Sigmoid colon (tissue), 7 donors: ENCODE measurements at places on chromosomes 2 and 18. TPM values are rescaled to one million over a fixed set of nuclear protein-coding genes. Genes with fewer than 3 reads are reported as not detected.

Gene SULT1C4
- total RNA-seq, result 7.2 TPM

Gene IL1R2
- 3.0 TPM for total RNA-seq

Gene CPO
- total RNA-seq, result 1.1 TPM

- H3K27ac ChIP-seq, result peak overlapping the region; percentile 67
- H3K36me3 ChIP-seq, result no peaks in the 10 kb centered on the region
- H3K27me3 ChIP-seq, result no peaks in the 10 kb centered on the region
- peak; percentile 70 for DNase-seq
- H3K4me3 ChIP-seq, result no peak overlapping the region
Observed at GRCh38 chr2:127683757-127684156, 8.4 kb upstream of the LIMS2 start.

DNA sequence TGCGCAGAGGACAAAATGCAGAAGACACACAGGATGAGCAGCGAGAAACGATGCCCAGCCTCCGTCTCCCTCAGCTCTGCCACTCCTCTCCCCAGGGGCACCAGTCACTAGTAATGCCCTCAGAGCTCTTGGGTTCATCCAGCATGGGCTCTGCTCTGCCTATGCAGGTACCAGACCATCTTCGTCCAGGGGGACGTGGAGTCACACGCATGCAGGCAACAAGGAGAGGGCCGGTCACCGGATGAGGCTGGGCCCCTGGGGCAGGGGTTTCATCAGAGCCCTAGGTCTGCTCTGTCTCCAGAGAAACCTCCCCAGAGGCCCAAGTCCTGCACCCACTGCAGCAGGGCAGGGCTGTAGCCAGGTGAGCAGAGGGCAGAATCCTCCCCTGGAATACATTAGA, 23.9 kb downstream of the RAB31 start:
- DNase-seq, result peak; percentile 60
- H3K27ac ChIP-seq, result no peak overlapping the region
- no peak overlapping the region for H3K4me3 ChIP-seq
- H3K36me3 ChIP-seq, result no peaks in the 10 kb centered on the region
- H3K4me1 ChIP-seq, result peaks cover 10% of the 10 kb centered on the region

DNA sequence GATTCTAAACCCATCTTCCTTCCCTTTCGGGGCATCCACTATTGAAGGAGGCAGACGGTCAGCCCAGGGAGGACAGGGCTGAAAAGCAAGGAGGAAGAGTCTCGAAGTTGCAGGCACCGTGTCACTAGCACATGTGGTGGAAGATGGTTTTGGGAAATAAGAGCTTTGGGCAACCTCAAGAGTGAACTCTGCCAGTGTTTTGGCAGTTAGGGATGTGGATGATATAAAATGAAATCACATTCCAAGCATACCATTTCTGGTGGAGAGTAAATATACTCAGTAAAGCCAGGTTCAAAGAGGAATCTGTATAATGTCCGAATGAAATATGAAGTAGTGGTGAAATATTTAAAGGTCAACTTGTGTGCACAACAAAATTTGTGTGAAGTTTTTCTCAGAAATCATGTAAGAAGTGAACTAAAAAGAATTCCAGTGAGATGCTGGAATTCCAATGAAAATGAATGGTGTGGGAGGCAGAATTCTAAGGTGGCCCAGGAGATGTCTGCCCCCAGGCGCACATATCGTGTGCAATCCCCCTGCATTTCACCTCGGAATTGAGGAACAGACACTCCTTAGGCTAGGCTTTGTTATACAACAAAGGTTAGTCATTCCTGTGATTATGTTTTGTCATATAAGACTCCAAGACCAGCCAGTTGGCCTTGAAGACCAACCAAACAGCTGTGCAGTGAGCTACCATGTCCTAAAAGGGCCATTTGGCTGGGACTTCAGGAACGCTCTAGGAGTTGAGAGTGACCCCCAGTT, 147.1 kb downstream of the SH3BP4 start:
- no peaks in the 10 kb centered on the region for H3K27me3 ChIP-seq
- no peak overlapping the region for H3K4me3 ChIP-seq
- no peak overlapping the region for H3K27ac ChIP-seq
- H3K36me3 ChIP-seq, result no peaks in the 10 kb centered on the region
- no peaks in the 10 kb centered on the region for H3K4me1 ChIP-seq

DNA sequence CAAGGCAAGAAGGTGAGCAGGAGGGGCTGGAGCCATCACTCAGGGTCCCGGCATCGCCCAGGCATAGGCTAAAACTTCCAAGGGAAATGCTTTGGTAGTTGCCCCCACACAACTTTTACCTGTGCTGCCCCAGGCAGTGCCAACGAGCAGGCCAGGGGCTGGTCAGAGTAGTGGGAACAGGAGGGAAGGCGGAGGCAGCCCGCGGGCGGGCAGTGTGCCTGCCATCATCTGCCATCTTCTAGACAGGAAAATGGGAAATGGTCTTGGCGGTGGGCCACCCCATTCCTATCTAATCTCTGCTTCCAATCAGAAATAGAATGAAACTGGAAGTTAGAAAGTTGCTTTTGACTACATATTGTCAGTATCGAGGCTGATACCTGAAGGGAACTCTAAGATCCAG, 26.0 kb upstream of the LYPD6B start:
- no peaks in the 10 kb centered on the region for H3K27me3 ChIP-seq
- no peak overlapping the region for H3K4me3 ChIP-seq
- no peaks in the 10 kb centered on the region for H3K36me3 ChIP-seq
- DNase-seq, result no peak
- H3K27ac ChIP-seq, result no peak overlapping the region
- H3K4me1 ChIP-seq, result no peaks in the 10 kb centered on the region
